ENCODE measurements at places on chromosomes 13 and 19.

DNA sequence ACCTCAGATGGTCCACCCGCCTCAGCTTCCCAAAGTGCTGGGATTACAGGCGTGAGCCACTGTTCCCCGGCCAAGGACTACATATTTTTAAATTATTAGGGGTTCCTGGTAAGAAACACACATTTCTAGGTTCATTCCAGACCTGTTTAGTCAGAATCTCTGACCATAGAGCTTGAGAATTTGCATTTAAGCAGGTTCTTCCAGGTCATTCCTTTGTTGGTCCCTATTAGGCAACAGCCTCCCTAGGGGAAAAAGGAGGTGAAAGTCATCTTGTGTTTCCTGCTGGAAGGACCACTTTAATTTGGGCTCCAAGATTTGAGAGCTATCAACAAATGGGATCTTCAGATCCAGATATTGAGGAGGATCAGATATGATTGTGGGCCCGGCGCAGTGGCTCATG, 16.3 kb downstream of the S1PR2 start:
- no peak for DNase-seq

- DNase-seq, result no peak
These were observed 431.7 kb downstream of the SLITRK1 start for GRCh38 chr13:83450591-83450990.

GRCh38 chr13:66528944-66529576, 701.1 kb downstream of the PCDH9 start:
- DNase-seq, result no peak

DNA sequence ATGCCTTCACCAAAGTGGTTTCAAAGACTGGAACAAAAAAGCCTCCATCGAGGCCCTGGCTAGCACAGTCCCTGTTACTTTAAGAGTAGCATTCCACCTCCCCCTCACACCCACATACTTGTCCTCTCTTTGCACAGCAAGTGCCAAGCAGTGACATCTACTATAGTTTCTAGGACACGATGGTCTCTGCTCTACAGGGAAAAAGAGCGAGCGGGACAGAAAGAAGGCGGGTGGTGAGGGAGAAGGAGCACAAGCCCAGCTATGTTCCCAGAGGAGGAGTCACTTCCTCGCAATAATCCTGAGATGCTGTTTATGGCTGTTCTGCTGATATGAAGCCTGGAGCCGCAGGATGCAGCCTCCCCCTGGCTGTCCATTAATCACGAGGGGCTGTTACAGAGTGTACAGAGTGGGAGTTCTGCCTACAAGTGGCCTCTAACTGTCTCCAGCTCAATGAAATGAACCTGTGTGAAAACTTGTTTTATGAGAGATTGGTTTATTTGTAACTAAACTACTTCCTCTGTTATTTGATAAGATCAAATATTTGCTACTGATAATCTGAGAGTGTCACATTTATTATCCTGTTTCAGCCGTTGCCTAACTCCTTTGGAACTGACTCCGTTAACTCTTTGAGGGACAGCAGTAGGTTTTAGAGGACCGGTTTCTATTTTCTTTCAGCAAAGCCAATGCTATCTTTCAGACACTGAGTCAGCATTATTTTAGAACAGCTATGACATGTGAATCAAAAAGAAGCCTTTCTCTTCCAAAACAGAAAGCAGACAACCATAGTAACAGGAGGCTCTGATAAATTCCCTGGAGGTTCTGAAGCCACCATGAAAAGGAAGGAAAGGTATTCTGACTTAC, 208.0 kb downstream of the SPRY2 start:
- DNase-seq, result no peak

- no peak for DNase-seq
These were observed 280.1 kb upstream of the TMTC4 start for GRCh38 chr13:100954430-100955305.

DNA sequence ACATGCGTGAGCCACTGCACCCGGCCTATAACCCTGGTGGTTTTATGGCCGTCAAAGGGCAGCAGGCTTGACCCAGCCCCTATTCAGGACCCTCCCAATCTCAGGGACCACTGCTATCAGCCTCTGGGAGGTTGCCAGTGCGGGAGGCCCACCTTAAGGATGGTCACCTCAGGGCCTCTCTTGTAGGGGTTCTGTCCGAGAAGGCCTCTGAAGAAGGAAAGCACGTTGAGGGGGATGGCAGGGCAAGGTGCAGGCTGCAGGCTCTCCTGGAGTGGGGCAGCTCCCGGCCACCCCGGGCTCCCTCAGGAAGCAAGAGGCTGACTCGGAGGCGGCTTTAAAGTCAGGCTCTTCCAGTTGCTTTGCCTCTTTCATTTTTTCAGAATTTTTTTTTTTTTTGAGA, 6.0 kb upstream of the GRTP1 start:
- no peak for DNase-seq

GRCh38 chr13:110254151-110254679, 52.7 kb downstream of the COL4A1 start:
- no peak for DNase-seq

DNA sequence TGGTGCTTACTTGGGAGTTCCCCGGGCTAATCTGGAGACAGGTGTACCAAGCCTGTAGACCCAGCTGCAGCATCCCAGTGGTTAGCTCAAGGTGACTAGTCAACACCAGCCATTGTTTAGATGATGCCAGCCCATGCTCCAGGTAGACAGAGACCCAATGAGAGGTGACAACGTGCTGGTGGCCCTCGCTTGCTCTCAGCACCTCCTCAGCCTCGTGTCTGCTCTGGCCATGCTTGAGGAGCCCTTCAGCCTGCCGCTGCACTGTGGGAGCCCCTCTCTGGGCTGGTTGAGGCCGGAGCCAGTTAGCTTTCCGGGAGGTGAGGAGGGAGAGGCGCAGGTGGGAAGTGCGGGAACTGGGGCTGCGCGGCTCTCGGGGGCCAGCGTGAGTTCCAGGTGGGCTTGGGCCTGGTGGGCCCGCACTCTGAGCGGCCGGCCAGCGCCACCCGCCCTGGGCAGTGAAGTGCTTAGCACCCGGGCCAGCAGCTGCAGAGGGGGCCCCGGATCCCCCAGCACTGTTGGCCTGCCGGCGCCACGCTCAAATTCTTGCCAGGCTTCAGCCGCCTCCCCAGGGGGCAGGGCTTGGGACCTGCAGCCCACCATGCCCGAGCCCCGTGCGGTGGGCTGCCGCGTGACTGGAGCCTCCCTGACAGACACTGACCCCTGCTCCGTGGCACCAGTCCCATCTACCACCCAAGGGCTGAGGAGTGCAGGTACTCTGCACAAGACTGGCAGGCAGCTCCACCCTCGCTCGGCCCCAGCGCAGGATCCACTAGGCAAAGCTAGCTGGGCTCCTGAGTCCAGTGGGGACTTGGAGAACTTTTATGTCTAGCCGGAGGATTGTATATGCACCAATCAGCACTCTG, 85.9 kb upstream of the VSTM2B start:
- DNase-seq, result no peak

GRCh38 chr13:109785141-109785891, 1.1 kb downstream of the IRS2 start:
- no peak for DNase-seq

- no peak for DNase-seq
These were observed 9.9 kb upstream of the SERPINE3 start for GRCh38 chr13:51329606-51330005.

GRCh38 chr13:94710881-94711560, 1.3 kb downstream of the SOX21 start:
- DNase-seq, result no peak

DNA sequence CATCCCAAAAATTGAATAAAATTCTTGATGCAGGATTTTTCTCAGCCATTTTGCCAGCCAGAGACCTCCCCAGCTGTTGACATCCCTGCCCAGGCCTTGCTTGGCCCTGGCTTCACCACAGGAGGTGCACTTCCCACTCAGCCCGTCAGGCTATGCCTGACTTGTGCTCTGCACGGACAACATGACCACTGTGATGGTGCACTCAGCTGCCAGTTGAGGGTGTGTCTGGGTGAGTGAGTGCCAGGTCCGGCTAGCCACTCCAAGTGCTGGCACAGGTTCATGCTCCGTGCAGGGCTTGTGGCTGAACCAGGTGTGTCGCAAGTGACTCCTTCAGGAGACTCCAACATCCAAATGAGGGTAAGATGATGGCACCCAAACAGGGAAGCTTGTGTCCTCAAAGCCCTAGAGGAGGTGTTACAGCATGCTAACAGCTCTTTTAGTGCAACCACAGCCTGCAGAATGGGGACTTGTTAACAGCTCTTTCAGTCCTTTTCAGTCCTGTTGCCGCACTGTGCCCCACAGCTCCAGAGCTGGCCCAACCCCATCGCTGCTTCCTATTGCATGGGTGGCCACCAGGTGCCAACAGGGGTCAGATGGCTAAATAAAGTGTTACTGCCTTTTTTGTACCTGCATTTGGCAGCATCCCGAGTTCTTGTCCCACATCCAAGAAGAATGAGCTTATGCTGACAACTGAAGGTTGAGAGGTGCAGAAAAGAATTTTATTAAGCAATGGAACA, 380.7 kb downstream of the SLITRK5 start:
- DNase-seq, result no peak

- DNase-seq, result no peak
These were observed 13.2 kb downstream of the DIAPH3 start for GRCh38 chr13:60150538-60150937.

DNA sequence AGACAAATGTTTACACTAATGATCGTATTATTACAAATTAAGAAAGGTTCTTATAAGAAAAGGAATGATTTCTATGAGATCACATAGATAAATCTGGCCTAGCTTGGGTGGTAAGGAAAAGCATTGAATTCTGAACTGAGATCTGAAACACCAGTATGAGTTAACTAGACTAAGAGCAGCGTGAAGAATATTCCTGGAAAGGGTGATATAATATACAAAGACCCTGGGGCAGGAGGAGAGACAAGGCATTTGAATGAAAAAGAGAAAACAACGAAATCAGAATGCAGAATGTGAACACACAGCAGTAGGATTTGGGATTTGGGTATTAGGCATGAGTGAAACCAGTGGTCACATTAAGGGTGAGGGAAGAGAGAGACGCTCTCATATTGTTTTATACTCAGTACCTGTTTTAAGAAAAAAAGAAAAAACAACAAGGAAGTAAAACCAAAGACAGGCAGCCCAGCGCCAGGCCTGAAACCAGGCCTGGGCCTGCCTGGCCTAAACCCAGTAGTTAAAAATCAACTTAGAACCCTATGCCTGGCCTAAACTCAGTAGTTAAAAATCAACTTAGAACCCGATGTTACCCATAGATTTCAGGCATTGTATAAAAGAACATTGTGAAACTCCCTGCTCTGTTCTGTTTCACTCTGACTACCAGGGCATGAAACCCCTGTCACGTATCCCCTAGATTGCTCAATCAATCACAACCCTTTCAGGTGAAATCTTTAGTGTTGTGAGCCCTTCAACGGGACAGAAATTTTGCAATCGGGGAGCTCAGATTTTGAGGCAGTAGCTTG, 287.1 kb downstream of the ITGBL1 start:
- DNase-seq, result no peak

DNA sequence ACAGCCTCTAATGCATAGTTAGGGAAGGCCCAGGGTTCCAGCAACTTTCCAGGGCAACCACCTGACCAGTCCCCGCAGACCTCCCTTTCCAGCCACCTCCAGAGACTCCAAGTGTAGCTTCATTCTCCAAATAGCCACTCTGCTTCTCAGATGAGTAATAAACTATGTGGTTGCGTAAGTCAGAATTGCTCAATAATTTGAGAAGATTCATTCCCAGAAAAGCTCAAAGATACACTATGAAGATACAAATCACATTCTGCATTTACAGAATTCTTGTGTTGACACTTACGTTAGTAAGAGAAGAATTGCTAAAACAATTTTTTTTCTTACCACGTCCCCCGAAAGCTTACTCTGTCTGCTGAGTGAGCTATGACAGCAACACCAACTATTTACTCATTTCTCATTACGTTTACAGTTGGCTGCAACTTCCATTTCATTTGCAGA, 8.2 kb upstream of the LATS2 start:
- DNase-seq, result no peak

- DNase-seq, result no peak
These were observed 1490.8 kb upstream of the PCDH20 start for GRCh38 chr13:62906469-62906868.
